GM12892 (cell line): ENCODE measurements at places on chromosomes 11 and 22.

DNA sequence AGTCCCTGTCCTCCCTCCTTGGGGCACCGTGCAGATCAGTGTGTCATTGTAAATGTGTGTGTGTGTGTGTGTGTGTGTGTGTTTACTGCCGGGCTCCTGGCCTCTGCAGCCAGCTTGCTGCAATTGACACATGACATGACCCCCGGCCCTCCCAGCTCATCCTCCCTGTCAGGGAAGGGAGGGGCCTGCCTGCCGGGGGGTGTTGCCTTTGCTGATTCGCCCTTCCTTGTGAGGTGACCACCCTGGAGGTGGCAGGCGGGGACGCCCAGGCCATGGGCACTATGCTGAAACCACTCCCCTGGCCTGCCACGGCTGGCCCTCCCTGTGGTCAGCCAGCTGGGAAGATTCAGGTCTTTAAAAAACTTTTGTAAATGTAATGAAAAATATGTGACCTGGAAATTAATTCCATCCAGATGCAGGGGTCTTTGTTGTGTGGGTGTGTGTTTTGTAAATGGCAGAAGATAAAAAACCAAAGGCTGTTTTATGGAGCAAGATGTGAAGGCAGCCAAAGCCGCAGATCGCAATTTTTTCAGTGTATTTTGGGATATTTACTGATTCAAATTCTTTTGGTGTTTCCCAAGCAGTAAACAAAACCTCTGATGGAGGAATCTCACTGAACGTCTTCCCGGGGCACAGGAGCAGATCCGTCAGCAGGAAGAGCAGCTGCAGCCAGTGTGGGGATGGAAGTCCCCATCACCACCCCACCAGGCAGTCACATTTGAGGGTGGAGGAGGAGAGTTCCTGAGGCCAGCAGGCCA, 23.2 kb downstream of the SHISAL1 start:
- no peak for DNase-seq

- no peak for DNase-seq
Measured at GRCh38 chr22:27212617-27213177, 555.3 kb downstream of the MIAT start.

DNA sequence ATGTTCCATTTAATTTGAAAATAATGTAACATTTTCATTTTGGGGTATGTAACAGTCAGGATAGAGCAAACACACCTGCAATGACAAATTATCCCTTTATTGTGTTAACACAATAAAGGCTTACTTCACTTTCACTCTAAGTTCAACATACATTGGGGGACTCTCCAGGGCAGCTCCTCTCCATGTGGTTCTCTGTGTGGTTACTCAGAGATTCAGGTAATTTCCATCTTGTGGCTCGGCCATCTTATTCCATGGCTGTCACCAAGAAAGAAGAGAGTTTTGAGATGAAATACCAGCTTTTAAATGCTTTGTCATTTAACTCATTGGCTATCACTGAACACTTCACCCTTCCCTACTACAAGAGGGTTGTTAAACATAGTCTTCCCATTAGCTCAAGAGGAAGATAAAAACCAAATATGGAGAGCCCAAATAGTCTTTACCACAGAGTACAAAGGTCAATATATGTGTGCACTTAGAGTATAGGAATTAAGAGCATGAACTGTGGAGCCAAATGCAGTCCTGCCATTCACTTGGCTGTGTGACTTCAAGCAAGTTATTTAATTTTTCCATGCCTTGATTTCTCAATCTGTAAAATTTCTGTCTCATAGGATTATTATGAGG, 10.6 kb upstream of the TPH1 start:
- DNase-seq, result no peak

DNA sequence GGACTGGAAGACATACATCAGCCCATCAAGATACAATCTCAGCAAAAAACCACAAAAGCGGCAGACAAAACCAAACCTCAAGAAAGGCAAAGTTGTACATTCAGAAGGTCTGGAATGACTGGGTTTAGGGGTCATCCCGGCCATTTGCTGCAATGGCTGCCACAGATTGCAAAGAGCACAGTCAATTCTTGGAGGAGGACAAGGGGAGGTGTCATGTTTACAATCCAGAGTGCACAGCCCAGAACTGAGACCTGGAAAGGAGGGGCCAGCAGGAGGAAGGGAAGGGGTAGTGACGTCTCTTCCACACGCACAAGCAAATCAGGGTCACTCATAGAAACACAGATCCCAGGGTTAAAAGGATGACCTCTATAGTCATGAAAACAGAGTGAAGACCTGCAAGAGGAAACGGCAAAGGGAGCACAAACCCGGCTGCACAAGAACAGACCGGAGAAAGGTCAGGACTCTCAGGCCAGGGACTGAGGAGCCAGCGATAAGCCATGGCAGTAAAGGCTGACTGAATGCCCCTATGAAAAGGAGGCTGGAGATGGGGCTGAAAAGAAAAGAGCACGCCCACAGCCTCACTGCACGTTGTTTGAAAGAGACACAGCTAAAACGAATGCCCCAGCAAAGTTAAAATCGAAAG, 18.2 kb upstream of the MUC5AC start:
- no peak for DNase-seq

DNA sequence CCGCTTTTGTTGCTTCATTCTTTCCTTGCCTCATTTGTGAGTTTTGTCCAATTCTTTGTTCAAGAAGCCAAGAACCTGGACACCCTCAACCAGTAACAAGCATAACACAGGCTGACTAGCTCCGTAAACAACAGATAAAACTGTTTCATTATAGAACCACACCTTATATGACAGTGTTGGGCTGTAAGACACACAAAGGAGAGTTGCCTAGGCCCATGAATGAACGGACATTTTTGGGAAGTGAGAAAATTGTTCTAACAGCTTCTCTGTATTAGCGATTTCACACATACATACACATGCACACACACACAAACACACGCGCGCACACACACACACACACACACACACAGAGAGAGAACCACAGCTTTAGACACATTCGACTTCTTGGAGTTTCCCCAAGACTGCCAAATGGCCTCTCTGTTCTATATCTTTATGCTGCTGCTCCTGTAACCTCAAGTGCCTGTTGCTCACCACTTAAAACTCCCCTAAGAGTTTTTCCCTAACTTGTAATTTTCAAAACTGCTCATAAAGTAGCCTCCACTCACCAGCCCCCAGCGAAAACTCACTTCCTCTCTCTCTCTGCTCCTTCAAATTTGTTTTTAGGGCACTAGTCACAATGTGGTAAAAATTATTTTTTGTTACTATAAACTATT, 35.9 kb downstream of the CTSC start:
- DNase-seq, result no peak

DNA sequence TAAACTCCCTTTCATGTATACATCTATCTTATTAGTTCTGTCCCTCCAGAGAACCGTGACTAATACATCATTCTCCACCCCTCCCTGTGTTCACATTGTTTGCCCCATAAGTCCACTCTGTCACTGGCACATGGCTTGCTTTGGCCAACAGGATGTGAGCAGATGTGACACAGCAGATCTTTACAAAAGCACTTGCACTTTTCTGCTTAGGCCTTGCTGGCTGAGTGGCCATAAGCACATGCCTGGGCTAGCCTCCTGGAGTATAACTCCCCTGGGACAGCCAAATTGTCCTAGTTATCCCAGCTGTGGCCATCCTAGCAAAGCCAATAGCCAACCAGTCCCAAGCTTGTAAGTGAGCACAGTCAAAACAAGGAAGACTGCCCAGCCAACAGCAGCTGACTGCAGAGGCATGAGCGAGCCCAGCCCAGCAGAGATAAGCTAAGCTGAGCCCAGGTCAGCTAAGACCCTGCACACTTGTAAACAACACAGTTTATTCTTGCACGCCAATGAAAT, 9.7 kb upstream of the RCN1 start:
- DNase-seq, result no peak

DNA sequence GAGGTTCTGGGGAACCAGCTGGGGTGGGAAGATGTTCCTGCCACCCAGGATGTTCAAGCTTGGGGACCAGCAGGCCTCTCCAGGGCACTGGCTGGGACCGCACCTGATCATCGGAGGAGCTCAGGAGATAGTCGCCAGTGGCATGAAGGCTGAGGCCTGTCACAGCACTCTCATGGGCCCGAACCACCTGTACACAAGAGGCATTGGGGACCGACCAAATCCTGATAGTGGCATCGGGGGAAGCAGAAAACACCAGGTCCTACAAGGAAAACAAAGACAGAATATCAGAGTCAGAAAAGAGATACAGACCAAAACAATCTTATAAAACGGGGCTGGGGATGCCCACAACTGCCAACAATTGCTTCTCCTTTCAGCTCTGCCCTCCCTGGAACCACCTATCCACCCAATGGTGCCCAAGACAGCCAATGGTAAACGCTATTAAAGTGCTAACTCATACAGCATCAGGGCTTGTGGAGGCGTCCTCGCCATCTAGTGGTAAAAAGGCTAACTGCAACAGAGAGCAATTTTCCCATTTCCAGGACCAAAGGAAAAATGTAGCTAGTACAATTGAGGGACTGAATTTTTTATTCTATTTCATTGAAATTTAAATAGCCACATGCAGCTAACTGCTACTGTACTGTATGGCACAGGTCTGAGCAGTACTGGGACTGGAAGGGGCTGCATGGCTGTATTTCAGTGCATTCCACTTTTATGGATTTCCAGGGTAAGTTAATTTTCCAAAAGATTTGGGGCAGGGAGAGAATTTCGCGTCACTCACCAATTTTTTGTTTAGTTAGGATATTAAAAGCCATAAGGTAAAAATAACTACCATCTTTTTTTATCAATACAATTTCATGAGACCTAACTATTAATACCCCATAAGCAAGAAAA, 7.1 kb downstream of the PRPF19 start:
- no peak for DNase-seq

DNA sequence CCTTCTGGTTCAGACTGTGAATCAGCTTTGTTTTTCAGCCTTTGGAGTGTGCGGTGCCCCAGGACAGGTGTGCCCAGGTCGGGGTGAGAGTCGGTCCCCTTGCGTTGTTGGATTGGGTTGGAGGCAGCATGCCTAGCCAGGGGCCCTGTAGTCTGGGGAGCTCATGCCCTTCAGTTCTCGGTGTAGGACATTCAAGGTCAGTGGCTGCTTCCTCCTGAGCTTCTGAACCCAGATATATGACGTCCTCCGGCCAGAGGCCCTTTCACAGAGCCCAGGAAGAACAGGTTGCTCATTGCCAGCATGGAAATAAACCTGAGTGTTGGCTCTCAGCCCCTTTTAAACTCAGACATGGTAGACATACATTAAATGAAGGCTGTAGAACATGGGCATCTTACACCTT, 2.7 kb downstream of the CSRP3 start:
- no peak for DNase-seq

DNA sequence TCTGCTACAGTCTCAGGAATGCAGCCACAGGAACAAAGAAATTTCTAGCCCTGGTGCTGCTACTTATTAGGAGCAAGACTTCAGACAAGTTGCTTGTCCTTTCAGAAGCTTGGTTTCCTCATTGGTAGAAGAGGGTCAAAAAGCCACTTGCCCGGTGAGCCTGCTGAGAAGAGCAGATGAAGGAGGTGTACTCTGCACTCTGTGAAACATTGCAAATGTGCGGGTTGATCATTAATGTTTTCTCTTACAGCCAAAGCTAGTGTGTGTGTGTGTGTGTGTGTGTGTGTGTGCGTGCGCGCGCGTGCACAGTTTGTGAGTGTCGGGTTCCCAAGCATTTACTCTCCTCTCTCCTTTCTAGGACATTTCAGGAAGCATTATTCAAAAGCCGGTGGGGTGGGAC, 86.3 kb upstream of the NNMT start:
- no peak for DNase-seq

GRCh38 chr11:62710001-62710345, 2.5 kb downstream of the GNG3 start:
- DNase-seq, result no peak

- no peak for DNase-seq
Measured at GRCh38 chr11:73296501-73297230, 11.4 kb upstream of the ARHGEF17 start.

DNA sequence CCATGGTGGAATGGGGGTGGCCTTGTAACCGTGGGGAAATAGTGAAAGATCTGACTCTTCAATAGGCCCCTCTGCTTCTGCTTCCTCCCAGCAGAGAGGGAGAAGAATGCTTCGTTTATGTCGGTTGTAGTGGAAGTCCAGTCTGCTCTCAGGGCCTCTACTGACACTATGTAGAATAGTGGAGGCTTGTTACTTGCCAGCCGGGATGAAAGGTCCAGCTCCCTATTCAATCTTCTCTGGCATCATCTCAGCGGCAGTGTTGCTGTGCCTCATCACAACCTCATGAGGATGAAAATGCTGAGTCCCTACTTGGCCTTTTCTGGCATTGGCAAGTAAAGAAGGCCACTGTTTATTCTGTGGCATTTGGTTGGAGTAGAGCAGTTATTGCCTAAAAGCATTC, 820.9 kb upstream of the TENM4 start:
- DNase-seq, result no peak
